ENCODE measurements at places on chromosomes 4 and X.

DNA sequence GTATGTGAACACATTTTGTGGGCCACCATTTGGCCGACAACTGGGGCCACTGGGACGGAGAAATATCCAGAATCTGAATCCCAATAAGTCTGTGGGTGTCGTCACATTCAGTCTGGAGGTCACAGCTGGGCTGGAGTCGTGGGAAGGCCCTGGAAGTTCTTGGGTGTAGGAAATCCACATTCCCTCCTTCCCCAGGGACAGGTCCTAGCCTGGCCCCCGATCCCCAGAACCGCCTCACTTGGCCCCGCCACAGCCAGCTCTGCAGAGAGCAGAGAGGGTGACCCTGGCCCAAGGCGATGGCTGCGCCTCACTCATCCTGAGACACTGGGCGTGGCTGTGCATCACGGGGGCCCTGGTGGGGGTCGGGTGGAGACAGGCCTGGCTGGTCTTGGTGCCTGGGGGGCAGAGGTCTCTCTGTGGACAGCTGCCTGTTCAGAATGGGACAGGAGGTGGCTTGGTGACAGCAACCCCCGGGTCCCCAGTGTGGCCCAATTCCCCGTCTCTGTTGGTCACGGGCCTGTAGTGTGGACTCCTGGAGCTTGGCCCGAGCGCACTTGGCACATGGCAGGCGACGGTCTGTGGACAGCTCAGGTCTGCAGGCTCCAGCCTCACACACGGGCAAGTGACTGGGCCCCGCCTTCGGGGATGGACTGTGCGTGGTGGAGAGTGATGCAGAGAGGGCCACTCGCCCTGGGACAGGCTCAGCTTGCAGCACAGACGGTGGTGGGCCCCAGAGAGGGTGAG is 16.4 kb downstream of the DOK7 start:
- no peak for DNase-seq

DNA sequence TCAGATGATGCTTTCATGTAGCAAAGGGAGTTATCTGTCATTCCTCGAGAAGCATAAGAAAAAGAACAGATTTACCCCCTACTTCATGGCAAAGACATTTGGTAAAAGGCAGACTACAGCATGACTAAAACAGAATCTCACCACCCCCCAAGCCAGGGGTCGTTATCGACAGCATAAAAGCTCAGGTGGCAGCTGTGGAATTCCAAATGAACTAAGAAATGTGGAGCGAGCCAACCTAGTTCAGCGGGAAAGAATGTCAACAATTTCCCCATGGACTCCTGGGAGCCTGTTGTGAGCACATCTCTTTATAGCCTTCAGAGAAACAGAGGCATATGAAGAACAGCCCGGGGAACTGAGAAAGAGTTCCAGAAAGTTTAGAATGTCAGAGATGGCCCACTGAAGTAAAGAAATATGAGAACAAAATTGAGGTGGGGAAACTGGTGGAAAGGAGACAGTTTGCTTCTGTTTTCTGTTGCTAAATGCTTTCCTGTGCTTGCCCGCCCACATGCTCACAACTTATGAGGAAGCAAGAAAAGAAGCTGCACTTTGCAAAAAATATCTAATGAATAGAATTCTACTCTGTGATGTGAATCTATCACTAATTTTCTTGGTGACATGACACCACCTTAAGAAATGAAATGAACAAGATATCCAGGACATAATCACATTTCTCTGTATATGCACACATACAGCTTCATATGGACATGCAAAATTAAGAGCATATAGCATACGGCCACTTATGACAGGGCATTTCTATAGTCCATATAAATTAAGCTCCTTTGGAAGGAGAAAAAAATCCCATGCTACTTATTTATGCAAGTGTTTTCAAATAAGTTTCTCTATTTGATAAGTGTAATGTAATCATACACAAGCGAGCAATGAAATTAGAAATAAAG is 135.3 kb upstream of the MID1 start:
- no peak for DNase-seq

DNA sequence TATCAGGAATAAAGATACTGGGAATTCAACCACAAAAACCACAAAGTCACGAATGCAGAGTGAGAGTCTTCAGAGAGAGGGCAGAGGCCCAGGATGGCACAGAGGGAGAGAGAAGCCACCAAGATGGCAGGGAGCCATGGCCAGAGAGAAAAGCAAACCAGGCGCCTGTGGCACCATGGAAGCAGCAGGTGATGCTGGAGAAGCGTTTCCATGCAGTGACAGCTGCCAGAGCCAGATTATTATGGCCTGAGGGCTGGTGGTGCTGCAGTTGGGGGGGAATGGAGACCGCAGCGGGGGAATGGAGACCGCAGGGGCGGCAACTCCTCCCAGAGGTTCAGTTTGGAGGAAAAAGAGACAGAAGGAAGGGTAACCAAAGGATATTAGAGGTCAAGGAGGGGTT is 5.8 kb downstream of the TAFAZZIN start:
- no peak for DNase-seq

DNA sequence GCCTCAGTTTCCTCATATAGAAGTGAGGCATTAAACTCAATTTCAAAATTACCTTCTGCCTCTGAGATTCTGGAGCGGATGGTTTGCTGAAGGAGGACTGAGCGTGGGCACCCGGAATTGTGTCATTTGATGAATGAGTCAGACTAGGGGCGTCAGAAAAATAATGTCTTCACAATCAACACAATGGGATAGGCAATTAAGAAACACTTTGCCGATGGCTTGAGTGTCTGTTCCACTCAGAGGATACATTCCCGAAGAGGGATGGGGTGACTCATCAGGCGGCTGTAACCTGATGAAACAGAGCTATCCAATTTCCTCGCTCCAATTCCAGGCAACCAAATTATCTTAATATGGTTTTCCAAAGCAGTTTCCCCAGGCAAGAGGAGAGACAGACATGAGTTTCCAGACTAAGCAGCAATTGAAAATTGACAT is 1.2 kb upstream of the CHRNA9 start:
- DNase-seq, result no peak

DNA sequence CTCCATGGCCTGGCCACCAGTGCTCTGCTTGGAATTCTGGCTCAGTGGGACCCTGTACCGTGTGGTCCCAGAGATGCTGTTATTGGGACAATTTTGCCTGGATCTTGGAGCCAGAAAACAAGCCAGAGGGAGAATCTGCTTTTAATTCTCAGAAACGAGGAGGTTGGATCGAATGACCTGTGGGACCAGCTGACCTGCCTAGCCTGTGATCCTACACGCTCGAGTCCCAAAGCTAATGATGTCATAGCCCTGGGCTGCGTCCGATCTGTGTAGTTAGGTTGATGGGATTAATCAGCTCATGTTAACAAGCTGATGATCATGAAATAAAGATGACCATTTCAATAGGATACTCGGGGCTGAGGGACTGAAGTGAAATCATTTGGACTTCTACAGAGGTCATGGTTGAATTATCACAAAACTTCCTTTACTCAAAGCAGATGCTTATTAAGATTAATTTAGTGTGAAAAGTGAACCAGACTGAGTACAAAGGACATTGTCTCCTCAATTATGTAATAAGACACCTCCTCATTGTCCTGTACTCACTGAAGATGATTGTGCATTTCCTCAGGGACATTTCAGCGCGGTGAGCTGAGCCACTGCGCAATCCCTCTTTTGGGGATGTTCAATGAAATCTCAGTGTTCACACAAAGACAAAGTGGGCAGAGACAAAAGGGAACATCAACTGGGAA is 51.9 kb upstream of the STX18 start:
- DNase-seq, result no peak

GRCh38 chr4:98565681-98566301 is 92.6 kb downstream of the TSPAN5 start:
- peak; percentile 9 for DNase-seq

GRCh38 chrX:37380924-37381323 is 31.8 kb downstream of the PRRG1 start:
- no peak for DNase-seq

DNA sequence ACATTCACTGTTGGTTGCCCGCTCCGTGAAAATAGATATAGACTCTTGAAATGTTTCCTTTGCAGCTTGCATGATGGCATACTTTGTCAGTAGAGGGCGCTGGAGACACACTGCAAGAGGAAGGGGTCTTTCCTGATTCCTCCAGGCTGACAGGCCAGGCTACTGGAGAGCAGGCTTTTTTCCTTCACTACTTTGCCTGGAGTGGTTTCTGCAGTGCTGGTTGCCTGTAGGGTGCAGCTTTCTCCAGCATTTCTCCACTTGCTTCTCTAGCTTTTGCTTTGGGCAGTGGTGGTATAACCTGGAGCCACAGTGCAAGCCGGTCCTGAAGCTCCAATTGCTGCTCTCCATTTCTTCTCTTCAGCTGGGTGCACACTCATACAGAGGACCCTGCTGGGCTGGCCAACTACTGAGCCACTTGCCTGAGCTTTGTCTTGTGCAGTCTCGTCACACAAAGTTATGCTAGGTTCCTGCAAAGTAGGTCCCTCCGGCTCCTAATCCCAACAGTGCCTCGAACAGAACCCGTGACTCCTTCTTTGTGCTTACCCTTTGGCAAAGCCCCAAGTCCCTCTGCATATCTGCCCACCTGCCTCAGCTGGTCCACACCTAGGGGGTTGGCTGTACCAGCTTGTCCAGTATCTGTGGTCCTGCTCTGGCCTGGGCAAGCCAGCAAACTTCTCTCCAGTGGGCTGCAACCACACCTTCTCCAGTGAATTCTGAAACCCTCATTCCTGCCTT is 46.3 kb downstream of the RASSF6 start:
- DNase-seq, result peak; percentile 52

DNA sequence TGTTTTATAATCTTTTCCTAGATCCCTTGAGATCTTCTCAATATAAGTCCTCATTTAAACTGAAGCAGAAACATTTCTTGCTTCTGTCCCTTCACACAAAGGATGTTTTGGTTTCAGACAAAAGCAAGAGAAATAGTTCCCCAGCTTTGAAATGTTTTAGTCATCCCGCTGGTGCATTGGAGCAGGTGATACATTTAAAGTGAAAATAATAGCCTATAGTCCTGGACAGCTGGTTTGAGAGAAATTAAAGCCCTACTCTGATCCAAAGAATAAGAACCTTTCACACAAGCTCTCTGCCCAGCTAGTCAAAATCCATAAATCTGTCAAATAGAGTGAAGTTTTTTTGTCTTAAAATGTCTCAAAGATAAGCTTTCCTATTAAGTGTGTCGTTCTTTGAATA is 79.4 kb downstream of the LUZP4 start:
- DNase-seq, result peak; percentile 7

GRCh38 chr4:119138046-119138445 is 2.4 kb downstream of the MYOZ2 start:
- DNase-seq, result no peak

DNA sequence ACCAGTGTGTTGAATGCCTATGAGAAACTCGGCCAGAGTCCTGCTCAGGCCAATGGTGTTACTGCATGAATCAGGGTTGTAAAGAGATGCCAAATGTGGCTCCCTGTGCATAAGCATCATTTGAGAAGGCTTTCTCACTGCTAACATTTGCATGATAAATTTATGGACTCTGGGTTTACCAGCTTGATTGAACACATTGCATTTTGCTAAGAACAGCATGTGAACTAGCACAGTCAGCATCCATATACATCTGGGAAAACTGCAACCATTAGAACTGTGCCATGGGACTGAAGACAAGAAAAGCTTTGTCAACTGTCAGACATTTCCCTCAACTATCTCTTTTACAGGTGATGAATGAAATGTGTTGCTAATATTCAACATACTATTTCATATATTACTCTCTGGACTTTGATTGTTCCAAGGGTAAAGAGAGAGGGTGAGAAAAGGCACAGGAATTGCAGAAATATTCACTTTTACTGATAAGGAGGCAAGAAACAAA is 1427.4 kb upstream of the ADGRL3 start:
- no peak for DNase-seq

- DNase-seq, result no peak
Measured at GRCh38 chr4:13328591-13328990, 155.5 kb downstream of the RAB28 start.

GRCh38 chr4:186105647-186106321 is 1.3 kb downstream of the FAM149A start:
- no peak for DNase-seq

DNA sequence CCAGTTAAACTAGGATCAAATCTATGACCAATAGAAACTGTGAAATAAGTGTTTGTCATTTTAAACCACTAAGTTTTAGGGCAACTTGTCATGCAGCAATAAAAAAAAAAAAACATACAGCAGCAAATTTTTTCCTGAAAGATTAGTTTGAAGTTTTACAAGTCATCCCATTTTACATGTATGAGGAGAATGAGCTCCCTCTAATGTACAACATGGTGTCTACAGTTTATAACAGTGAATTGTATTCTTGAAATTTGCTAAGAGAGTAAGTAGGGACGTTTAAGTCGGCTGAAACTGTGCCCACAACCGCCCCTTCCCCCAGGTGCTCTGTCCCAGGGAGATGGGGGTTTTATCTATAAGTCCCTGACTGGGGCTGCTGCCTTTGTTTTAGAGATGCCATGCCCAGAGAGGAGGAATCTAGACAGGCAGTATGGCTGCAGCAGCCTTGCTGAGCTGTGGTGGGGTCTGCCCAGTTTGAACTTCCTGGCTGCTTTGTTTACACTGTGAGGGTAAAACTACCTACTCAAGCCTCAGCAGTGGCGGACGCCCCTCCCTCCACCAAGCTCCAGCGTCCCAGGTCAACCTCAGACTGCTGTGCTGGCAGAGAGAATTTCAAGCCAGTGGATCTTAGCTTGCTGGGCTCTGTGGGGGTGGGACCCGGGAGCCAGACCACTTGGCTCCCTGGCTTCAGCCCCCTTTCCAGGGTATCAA is 499.3 kb upstream of the CT83 start:
- DNase-seq, result no peak

- DNase-seq, result no peak
Measured at GRCh38 chr4:74327762-74328161, 19.5 kb downstream of the EPGN start.

DNA sequence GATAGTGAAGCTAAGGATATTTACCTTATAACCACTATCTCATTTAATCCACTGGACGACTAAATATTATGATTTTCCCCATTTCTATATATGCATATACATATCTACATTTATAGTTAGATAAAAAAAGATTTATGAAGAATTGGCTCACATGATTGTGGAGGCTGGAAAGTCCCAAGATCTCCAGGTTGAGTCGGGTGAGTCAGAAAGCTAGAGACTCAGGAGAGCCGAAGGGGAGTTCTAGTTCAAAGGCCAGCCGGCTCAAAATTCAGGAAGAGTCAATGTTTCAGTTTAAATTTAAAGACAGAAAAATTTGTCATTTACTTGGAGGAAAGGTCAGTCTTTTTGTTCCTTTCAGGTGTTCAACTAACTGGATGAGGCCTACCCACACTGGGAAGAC is 158.2 kb upstream of the CPEB2 start:
- no peak for DNase-seq

DNA sequence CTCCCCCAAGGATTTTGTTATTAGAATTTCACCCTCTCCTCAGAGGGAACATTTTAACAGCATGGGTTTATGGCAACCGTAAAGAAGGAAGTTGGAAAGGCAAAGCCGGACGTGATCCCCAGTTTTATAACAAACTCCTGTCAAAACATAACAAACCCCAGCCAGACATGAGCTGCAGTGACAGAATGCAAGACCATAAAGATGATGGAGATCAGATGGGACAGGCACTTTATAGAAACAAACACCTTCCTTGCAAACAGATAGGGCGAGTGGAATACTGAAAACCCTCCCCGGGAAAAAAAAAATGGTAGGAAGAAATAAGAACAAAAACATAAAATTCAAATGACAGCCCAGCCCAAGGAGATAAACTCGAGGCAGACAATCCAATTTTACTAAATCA is 281.4 kb downstream of the LDB2 start:
- DNase-seq, result no peak

GRCh38 chr4:76773766-76774165 is 124.2 kb downstream of the SOWAHB start:
- no peak for DNase-seq

Data from NCI-H1417 treated with DMSO at 0.1 percent for 48 hours (cell line).